ENCODE measurements at places on chromosomes 2 and 18. TPM values are rescaled to one million over a fixed set of nuclear protein-coding genes. Genes with fewer than 3 reads are reported as not detected.

DNA sequence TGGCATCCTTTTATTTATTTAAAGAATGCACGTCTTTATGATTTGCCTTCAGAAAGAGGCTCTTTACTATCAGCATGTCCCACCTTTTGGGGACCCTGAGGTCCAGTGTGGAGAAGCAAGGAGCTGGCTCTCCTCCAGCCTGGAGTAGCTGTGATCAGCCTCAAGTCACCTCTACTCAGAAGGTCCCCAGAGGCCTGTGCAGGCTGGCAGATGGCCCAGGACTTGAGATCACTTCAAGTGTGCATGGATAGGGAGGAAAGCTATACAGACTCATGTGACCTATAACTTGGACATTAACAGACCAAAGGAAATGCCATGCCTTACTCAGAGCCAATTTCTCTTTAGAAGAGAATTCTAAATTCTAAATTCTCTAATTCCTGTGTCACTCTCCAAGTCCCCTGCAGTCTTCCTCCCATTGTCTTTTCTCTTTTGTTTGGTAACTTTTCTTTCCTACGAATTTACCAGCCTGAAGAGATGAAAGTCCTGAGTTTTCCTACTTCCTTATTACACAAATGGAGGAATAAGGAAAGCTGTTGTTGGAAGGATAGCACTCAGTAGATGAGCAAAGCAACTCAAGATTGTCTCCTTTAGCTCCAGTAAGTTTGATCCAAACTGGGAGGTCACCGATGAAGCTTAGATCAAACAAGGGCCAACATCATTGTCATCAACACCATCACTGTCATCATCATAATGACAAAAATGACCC is 163.9 kb downstream of the GFPT1 start:
- DNase-seq = no peak

Gene ATP6V1B1
- 1.6 TPM for total RNA-seq

DNA sequence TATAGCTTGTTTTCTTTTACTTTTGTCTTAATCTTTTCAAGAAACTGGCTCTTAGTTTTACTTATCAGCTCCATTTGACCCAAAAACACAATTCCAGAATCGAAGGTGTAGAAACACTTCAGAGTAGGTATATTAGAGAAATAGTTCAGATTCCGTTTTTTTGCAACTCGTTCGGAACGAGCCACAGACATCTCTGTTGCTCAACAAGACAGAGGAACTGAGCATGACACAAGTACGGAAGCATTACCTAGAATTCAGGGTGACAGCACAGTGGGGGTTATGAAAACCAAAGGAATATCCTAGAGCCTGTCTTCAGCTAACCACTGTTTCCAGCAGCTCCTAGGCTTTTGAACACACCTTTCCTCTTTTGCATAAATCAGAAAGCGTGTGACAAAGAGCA is 5.0 kb downstream of the HRH4 start:
- no peak for DNase-seq

DNA sequence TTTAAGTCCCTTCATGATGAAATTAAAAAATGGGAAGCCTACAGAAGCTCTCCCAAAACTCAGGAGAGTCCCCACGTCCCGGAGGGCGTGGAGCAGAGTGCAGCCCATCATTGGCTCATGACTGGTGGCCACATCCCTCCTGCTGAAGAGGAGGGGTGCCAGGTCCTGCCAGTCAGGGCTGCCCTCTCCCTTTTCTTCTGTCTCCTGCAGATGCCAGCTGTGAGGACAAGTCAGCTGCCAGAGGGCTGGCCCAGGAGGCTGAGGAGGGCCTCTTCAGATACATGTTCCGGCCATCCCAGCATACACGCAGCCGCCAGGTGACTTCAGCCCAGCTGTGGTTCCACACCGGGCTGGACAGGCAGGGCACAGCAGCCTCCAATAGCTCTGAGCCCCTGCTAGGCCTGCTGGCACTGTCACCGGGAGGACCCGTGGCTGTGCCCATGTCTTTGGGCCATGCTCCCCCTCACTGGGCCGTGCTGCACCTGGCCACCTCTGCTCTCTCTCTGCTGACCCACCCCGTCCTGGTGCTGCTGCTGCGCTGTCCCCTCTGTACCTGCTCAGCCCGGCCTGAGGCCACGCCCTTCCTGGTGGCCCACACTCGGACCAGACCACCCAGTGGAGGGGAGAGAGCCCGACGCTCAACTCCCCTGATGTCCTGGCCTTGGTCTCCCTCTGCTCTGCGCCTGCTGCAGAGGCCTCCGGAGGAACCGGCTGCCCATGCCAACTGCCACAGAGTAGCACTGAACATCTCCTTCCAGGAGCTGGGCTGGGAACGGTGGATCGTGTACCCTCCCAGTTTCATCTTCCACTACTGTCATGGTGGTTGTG is 2.6 kb downstream of the INHA start:
- no peak for DNase-seq

Gene LAMA1
- 0.49 TPM for total RNA-seq

DNA sequence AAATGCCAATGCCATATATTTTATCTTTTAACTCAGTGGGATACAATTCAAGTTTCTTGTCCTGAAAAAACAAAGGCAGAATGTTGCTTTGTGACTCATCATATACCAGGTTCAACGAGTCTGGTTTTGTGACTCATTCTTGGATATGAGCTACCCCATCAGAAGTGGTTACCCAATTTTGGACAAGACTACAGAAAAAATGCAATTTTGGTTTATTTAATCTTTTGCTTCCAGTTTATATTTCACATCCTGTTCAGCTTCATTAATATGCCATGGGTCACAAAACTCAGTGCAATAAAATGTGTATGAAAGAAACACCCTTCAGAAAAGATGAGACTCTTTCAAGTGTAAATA is 25.0 kb downstream of the FN1 start:
- DNase-seq = no peak

Gene MDH1B
- 2.4 TPM for total RNA-seq

GRCh38 chr2:41540272-41540998 is 507.4 kb upstream of the PKDCC start:
- DNase-seq = no peak

DNA sequence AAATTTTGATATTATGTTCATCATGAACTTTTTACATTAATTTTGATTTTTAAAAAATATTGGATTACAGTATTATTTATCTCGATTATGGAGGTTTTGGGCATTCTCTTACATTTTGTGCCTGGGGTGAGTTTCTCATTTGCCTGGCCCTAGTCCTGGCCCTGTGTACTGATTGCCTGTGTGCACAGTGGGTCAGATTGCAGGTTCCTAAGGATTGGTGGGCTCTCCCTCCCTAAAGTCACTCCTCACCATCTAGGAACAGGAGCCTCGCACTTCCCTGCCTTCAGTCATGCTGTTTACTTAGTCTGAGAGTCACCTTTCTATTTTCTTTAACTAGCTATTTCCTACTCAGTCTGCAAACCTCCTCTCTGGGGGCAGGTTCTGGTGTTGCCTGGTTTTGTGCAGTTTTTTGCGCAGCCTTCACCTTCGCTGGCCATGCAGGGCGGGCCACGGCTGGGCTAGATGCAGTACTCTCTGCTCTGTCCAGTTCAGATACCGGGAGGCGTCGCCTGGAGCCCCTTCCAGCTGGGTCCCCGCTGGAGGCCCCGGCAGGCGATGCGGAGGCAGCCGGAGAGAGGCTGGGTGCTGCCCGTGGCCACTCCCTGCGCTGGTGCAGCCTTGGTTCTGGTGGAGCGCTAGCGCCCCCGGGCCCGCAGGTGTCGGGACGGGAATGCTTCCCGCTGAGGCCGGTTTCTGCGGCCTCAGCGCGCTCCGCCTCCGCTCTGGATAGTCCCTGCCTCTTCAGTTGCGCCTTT is 23.3 kb upstream of the MC5R start:
- DNase-seq = peak; percentile 78

DNA sequence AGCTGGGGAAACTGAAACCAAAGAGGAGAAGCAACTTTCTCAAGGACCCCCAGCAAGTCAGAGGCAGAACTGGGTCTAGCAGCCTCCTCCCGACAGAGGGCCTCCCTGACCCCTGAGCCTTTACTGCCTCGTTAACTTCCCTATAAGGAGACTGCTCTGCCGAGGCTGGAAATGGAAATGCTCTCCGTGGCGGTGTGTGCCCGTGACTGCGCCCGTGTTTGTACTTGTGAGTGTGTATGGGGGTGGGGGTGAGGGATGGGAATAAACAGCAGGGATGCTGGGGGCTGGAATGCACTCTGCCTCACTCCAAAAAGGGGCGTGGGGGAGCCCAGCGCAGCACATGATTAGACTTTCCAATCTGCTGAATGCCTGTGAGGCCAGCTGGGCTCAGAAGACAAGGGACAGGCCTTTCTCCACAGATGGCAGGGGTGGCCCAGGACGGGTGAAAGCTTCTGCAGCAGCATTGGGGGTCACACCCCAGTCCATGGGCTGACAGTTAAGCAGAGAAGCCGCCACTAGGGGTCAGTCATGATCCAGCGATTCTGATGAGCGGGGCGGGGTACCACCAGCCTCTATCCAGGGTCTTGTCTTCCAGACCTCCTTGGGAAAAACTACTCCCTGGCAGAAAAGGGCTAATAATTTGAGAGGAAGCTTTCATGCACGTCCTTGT is 26.8 kb downstream of the MPHOSPH10 start:
- peak; percentile 17 for DNase-seq

- no peak for DNase-seq
Measured at GRCh38 chr2:60849187-60849586, 32.2 kb upstream of the REL start.

- DNase-seq = no peak
Measured at GRCh38 chr2:148794558-148794957, 80.5 kb upstream of the KIF5C start.

DNA sequence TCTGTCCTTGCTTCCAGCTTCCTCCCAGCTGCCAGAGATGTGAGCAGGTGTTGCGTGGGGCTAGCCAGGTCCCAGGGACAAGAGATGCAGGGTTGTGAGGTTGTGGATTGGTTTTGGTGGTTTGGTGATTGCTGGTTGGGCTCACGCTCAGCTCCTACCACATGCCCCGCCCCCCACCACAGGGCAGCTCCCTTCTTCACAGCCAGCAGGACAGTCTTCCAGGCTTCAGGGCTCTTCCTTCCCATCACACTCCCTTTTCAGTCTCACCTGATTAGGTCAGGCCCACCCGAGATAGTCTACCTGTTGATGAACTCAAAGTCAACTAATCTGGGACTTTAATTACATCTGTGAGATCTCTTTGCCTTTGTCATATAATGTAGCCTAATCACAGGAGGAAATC is 52.0 kb upstream of the GLI2 start:
- DNase-seq = no peak

Measured in mucosa of gallbladder (tissue), 1 donor.